GM18507 (cell line): ENCODE measurements at places on chromosomes 13 and 19.

- DNase-seq, result no peak
These were observed 3.8 kb upstream of the LRFN3 start for GRCh38 chr19:35932291-35932936.

DNA sequence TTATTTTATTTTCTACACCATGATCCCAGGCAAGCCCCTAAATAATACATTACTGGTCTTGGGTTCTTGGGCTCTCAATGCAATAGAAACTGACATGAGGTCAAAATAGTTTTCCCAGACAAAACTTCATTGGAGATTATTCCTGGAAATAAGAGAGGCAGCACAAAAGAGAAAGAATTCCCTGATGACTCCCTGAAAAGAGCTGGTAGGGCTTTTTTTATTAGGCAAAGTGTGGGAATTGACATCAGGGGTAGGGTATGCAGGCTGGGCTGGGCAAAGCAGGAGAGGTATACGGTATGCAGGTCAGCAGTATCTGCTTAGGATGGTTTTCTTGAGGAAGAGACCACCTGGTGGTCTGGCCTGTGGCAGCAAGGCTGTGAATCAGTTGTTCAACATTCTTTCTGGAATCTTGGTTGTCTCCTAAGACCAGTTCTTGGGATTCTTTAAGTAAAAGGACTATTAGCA lies 9.3 kb upstream of the IGFL3 start:
- DNase-seq, result no peak

DNA sequence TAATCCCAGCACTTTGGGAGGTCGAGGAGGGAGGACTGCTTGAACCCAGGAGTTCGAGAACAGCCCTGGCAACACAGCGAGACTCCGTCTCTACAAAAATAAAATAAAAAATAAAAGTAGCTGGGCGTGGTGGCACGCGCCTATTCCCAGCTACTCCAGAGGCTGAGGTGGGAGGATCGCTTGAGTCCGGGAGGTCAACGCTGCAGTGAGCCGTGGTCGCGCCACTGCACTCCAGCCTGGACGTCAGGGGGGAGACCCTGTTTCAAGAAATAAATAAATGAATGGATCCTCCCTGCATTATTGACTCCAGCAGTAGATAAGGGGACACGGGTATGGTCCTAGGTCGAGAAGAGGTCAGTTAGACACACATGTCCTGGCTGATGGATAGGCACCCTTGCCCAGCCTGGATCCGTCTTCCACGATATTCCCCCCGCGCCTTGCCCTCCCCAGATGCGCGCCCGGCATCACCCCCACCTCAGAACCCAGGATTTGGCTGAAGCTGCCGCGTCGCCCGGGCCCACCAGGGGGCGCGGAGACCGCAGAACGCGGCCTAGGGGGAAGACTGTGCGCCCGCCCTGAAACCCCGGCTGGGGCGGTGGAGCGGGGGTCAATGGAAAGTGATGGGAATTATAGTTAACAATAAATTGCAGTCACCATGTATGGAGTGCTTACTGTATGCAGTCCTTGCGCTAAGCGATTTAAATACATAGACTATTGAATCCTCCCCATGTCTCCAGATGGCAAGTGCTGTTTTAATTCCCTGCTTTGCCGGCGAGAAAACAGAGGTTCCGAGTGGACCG lies 2.1 kb upstream of the HOOK2 start:
- DNase-seq, result no peak

GRCh38 chr13:20340759-20341171 lies 108.6 kb upstream of the GJB6 start:
- no peak for DNase-seq

GRCh38 chr13:106241974-106242953 lies 293.2 kb downstream of the EFNB2 start:
- DNase-seq, result no peak

- DNase-seq, result no peak
These were observed 179.4 kb downstream of the KLF12 start for GRCh38 chr13:73954808-73955207.

GRCh38 chr19:2318923-2319322 lies 9.5 kb downstream of the LSM7 start:
- DNase-seq, result no peak

- no peak for DNase-seq
These were observed 7.1 kb upstream of the PDE4C start for GRCh38 chr19:18233224-18233825.

DNA sequence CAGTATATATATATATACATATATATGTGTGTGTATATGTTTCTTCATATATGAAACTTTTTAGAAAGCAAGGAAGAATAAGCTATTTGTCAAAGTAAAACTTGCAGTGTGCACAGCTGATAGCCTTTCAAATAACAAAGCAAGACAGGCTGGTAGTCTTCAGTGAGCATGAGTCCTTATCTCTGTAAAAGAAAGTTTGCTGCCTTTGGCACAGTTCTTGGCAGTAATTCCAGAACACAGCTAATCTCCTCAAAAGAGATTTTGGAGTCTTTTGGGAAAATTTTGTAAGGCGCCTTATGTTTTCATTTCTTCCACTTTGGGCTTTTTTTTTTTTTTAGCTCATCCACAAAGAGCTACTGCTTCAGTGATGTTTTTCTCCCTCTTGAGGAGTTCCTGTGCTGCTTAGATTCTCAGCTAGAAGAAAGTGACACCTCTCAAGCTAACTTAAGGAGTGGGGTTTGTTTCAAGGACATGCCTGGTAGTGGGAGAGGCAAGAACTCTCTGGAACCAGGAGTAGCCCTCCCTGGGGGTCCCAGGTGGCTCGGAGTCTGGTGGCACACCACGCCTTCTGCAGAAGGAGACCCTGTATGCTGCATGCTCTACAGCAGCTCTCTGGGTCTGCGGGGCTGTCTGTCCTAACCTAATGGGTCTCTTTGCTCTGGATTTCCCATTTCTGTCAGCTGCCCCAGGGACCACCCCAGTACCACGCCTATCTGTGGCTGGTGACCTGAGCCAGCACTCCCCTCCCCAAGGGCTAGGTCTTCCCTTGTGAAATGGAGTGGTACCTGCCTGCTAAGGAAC lies 58.8 kb downstream of the TNFRSF19 start:
- DNase-seq, result no peak

GRCh38 chr13:76016799-76017400 lies 380.8 kb downstream of the LMO7 start:
- DNase-seq, result no peak

GRCh38 chr19:28641395-28641794 lies 571.6 kb downstream of the UQCRFS1 start:
- no peak for DNase-seq

DNA sequence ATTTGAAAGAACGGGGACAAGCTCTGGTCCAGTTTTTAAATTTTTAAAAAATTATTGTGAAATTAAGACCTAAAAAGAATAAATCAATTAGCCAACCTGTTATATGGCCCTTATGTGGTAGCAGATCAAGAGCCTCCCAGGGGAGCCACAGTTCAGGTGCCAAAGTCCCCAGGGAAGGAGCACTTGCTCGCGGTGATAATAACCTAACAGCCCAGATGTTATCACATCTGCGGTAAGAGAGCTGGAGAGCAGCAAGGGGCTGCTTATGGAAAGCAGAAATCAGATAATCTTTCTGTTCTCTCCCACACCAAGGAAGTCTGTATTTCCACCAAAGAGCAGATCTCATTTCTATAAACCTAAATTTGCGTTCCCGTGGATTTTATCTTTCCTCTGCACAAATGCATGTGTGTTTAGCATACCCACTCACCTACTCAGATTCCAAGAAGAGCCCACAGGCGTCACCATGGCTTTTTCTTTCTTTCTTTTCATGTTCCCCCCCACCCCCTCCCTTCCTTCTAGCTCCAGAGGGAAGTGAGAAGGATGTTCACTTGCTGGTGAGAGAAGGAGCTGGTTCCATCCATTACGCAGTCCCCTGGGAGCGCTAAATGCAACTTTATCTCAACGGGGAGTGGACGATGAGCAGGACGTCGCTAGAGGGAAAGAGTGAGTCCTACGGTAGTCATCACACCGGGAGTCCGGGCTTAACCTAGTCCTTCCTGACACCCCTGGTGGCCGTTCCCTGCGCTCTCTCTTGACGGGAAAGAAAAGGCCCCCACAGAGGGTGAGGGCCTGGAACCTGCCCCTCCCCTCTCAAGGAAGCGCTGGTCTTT lies 1.6 kb upstream of the POU4F1 start:
- no peak for DNase-seq

GRCh38 chr19:31073485-31074198 lies 275.6 kb downstream of the TSHZ3 start:
- DNase-seq, result no peak

- DNase-seq, result no peak
These were observed 12.4 kb downstream of the LAMP1 start for GRCh38 chr13:113309473-113309872.

DNA sequence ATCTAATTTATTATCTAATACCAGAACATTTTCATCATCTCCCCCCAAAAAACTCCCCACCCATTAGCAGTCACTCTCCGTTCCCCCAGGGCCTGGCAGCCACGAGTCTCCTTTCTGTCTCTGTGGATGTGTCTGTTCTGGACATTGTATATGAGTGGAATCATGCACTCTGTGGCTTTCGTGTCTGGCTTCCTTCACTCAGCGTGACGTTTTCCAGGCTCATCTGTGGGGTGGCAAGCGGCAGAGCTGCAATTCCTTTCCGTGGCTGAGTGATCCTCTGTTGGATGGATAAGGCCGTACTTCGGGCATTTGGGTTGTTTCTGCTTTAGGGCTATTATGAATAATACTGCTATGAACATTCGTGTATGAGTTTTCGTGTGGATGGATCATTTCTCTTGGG lies 3.1 kb downstream of the AP2S1 start:
- DNase-seq, result no peak

DNA sequence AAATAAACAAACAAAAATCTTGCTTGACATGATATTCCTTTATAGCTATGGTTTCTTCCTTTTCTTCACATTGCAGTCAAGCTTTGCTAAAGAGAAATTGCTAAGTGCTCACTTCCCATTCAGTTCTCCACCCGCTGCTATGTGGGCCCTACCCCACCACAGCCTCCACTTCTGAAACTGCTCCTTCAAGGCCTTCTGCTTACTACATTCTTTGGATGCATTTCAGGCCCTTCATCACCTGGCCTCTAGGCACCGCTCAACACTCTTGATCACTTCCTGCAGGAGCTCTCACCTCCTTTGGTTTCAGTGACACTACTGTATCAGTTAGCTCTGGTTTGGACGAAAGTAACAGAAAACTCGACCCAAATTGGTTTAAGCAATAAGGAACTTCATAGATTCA lies 72.4 kb downstream of the KLF5 start:
- DNase-seq, result no peak

DNA sequence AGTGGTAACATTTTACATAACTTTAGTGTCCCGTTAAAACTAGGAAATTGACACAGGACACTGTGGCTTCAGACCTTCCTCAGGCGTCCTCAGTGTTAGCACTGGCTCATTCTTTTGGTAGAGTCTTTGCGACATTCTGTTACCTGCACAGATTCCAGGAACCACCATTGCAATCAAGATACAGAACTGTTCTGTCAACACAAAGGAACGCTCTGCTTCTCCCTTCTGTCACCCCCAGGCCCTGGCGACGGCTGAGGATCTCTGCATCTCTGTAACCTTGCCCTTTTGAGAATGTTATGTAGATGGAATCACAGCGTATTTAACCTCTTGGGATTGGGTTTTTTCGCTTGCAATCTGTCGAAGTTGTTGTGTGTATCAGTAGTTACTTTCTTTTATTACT lies 22.6 kb downstream of the KDM4B start:
- DNase-seq, result no peak

- peak; percentile 62 for DNase-seq
These were observed 37.6 kb upstream of the NANOS3 start for GRCh38 chr19:13839130-13839937.

DNA sequence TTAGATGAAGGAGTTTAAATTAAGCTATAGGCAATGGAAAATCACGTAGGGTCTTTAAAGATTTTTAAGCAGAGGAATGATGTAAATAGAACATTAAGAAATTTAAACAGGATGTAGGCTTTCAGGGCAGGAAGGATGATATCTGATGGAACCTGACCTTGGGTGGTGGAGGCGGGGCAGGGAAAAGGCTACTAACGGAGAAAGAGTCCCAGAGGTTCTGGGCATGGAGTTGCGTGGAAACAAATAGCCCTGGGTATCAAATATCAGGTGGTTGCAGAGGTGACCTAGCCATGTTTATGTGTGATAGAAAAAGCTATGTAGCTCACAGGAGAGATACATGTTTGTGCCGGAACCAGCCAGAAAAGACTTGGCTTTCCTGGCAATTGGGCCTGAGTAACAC lies 7.8 kb upstream of the CDK8 start:
- no peak for DNase-seq

- no peak for DNase-seq
These were observed 6.7 kb downstream of the DBP start for GRCh38 chr19:48630296-48631063.

- DNase-seq, result no peak
These were observed 51.6 kb upstream of the POMP start for GRCh38 chr13:28607187-28607955.

DNA sequence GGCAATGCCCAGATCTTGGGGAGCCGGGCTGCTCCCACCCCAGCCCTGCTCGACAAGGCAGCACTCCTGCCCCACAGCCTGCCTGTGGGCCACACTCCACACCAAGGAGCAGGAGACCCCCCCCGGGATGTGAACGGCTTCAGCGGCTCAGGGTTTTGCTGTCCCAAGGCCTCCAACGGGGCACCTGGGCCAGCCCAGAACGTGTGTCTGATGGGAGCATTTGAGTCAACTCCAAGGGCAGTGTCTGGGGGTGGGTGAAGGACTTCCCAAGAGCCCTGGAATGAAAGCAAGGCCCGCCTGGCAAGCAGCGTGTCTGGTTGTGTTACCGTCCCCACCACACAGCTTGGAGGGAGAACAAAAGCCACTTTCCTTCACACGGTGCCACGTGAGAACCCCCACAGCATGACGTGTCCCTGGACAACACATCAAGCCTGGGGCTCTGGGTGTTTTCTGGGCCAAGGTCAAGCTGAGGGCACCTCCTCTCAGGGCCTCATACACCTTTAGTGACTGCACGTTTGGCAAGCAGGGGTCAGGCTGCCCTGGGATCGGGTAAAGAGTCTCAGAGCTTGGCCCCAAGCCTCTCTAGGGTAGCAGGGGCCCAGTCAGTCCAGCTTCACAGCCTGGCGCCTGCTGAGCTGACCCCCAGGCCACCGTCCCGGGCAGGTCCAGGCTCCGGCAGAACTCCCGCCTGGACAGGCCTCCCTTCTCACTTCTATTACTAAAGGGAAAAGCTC lies 6.0 kb downstream of the C13orf46 start:
- DNase-seq, result no peak
